ENCODE measurements at places on chromosomes 11 and 22.

DNA sequence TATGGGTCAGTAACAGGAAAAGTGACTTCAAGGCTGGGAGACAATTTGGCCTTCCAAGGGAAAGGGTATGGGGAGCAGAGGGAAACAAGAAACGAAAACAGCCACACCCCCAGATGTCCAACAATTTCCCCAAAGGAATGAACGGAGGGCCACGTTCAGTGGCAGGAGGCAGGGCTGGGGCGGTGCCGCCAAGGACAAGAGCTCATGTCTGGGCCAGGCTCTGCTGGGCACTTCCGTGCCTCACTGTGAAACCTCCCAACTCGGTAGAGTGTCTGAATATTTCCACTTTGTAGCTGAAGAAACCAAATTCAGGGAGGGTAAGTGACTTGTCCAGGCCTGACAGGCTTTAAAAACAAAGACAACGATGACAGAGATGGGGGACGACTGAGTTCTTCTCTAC, 11.9 kb downstream of the IFT27 start:
- no peak for DNase-seq

DNA sequence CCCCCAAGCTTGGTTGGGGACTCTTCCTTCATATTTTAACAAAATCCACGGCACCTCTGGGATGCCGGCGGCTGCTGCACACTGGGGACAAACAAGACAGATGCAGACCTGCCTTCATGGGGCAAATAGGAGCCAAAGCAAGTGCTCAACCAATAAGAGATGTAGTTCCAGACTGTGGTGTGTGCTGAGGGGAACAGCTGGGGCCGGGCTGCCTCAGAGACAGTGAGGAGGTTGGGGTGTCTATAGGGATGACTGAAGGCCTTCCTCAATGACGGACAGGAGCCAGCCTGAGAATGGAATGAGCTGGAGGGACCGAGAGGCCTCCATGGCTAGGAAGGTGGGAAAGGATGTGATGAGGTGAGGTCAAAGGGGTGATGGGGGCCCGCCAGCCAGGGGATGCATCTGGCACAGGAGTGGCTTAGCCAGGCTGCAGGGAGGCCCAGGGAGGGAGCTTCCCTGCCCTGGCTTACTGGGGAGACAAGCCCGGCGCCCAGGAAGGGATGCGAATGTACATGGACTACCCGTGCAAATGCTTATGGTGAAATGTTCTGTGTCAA, 10.3 kb upstream of the CTSD start:
- peak; percentile 29 for DNase-seq

DNA sequence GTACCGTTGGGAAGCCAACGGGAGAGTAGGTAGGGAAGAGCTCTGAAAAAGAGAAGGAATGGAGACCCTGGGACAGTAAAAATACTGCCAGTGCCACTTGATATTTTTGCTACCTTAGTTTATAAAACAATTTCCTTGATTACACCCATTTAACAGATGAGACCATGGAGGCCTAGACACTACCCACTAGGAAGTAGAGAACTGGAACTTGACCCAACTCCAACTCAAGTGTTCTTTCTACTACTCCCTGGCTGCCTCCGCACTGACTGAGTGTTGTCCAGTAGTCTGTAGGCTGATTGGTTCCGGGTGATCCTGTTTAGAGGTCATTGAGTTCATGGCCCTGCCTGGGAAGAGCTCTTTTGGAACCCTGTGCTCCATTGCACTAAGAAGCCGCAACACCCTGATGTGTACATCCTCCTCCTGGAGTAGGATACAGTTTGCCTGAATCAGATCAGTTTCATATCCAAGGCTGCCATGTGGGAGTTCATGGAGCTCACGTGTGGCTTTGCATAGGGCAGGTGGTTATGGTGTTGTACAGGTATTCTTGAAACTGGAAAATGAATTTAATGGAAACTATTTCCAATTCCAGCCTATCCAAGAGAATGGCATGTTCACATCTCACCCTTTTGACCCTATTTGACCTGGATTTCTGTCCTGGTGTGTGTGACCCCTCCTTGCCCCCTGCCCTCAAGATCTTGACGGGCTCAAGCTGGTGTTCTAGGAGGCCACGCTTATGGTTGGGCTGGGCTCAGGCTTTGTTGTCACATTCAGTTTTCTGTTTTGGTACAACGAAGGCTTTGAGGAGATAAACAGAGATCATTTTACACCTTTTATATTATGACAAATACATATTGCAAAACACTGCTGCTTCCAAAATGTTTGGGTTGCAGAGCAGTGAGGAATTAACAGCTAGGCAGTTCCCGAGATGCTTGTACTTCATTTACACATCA, 102.2 kb upstream of the NNMT start:
- no peak for DNase-seq

DNA sequence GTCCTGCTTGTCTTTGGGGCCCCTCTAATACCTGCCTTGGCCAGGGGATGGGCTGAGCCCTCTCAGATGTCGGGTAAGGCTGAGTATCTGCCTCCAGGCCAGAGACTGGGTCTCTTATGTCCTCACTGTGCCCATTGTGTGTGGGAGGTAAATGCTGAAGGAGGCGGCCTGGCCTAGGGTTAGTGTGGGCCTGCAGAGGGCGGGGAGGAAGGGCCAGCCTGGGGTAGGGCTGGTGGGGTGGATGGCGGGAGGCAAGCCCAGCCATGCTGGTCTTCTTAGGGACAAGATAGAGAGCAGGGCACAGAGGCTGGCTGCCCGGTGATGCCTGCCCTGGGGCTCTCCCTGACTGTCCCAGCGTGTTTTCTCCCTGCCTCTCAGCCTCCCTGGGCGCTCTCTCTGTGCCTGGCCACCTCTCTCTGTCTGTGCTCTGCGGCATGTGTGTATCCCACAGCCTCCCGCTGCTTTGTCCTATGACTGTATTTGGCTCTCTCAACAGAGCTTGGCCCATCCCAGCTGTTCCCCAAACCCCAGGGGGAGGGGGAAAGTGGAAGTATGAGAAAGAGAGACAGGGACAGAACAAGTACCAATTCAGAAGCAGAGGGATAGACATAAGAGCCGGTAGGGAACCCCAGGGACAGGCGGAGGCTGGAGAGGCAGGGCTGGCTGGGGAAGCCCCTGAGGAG, 57.0 kb downstream of the PDE2A start:
- DNase-seq: no peak

GRCh38 chr22:44594951-44595350, 96.9 kb upstream of the RTL6 start:
- no peak for DNase-seq

GRCh38 chr22:22085702-22086500, 103.3 kb upstream of the TOP3B start:
- DNase-seq: no peak
